ENCODE measurements at places on chromosomes 7 and 10.

DNA sequence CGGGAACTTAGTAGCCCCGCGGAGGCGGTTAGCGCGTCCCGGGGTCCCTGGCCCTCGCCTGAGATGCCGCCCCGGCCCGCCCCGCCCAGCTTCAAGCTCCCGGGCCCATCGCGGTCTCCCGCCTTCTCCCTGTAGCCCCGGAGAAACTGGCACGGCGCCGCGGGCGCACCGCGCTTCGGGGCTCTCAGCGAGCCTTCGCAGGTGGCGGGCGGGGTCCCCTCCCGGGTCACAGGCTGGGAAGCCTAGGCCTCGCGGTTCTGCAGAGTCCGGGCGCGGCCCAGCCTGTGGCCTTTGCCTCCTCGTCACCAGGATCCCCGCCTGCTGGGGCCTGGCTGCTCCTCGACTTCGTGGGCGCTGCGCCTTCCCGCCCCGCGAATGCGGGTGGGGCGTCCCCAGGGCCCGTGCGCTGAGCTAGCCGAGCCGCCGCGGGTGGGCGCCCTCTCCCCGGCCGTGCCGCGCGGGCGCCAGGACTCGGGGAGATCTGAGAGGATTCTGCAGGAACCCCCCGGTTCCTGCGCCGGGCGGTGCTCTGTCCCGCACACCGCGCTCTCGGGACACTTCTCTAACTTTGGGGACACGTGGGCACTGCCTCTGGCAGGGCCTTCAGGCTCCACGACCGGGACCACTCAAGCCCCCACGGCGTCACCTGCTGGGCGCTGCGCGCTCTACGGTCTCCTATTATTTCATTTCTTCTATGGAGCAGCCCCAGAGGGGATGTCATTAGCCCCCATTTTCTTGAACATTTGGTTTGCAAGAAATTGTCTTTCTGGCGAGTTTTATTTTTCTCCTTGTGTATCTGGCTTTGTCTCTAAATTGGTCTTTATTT lies 682 bp upstream of the RGS10 start:
- no peak for DNase-seq

DNA sequence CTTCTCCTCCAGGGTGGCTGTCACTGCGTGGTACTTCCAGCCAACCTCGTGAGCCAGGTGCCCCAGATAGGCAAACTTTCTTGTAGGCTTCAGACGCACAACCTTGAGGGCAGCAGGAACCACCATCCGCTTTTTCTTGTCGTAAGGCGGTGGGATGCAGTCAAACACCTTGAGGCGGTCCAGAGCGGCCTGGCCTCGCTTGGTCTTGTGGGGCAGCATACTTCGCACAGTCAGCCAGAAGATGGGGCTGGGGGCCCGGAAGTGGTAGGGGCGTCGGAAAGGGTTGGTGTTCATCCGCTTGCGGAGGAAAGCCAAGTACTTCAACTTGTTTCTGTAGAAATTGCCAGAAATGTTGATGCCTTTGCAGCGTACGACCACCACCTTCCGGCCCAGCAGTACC lies 17.4 kb downstream of the SHOC2 start:
- no peak for DNase-seq

DNA sequence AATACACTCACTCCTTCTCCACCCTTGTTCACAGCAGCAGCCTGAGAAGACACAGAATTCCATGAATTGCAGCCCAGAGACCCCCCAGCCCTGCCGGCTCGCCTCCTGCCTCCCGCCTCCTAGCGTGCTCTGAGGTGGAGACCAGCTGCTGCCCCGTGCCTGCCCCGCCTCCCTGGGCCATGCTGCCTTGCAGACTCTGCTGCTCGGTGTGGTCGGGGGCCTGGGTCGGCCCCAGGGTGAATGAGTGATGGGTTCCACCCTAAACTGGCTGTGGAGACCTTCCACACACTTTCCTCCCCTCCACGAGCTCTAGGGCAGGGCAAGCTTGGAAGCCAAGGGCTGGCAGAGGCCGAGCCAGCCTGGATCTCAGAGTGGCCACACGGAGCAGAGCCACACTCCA lies 479.3 kb downstream of the DNAJB6 start:
- DNase-seq = no peak

DNA sequence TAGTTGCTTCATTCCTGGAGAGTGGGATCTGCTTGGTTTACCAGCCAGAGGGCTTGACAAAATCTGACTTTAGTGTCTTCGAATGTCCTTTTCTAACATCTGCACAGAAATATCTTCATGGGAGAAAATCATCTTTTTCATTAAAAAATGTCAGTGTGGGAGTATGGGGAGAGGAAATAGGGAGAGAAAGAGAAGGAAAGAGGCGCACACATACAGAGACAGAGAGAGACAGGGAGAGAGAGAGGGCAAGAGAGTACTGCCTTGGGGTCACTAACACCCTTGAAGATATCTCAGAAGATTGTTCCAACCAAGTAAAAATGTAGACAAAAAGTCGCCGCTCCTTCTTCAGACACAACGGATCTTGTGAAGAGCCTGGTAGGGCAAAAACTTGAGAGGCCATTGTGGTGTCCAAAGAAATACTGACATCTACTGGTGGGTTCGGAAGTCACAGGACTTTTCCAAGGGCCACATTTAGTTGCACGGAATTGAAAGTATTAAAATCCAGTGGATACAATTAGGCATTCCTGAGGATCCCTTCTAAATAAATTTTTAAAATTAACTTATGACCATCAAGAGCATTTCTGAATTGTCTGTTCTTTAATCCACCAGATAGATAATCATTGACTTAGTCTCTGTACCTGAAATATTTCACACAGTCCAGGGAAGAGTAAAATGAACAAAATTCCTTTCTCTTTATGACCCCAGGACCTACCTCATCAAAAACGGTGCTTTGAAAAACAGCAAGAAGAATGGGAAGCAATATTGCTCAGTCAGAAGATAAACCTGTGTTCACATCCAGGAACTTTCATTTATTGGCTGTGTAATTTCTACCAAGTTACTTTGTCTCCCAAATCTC lies 29.7 kb downstream of the VIM start:
- DNase-seq = peak; percentile 70
